Tibial artery (tissue), 4 donors: ENCODE measurements at places on chromosomes 12 and 14.

GRCh38 chr12:43407816-43408645, 144.0 kb downstream of the ADAMTS20 start:
- no peak for DNase-seq

GRCh38 chr12:15050659-15051058, 77.8 kb downstream of the PDE6H start:
- no peak for DNase-seq

GRCh38 chr12:59404109-59404650, 191.6 kb upstream of the SLC16A7 start:
- DNase-seq, result no peak

DNA sequence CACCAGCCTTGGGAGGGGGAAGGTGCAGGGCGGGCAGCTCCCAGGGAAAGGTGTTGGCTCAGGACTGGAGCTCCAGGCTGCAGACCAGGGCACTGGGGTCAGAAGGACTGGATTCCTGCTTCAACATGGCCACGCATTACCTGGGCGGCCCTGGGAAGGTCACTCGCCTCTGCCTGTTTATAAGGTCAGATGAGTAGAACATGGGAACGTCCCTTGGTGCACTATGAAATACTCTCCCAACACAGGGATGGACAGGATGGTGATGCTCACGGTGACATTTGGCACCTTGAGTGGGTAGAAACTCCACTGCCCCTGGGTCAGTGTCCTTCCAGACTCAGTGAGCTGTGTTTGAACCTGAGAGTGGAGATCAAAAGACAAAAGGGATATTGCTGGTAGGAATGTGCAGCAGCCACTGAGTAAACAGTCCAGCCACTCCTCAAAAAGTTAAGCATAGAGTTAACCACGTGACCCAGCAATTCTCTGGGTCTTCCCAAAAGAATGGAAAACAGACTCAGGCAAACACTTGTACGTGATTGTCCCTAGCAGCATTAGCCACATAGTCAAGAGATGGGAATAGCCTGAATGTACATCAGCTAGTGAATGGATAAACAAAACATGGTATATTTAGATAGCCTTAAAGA, 9.1 kb upstream of the BDKRB2 start:
- DNase-seq, result no peak

GRCh38 chr12:108365324-108365723, 26.2 kb upstream of the CMKLR1 start:
- no peak for DNase-seq

DNA sequence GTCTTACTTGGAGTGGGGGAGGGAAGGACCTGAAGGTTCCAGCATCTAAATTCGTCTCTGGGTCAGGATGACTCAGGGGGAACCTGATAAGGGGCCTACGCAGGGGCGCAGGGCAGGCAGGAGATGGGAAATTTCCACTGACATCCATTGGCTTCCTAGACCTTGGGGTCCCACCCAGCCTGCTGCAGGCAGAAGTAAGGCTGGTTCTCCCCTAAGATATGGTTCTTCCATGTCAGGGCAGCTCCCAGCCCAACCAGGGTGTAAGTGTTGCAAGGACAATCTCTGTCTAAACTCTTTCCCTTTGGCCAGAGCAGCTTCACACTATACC, 2.1 kb upstream of the NDRG2 start:
- no peak for DNase-seq

DNA sequence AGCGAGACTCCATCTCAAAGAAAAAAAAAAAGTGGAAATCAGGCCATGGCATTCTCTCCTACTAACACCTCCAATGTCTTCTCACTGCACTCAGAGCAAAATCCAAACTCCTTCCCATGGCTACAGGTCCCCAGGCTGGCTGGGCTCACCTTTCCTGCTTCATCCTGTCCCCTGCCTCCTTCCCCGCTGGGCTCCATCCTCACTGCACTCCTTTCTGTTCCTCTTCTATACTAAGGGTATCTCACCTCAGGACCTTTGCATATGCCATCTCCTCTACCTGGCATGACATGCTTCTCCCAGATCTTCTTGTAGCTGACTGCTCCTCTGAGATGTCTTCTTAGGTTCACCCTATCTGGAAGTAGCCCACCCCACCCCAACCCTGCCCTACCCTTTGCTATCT, 111.1 kb downstream of the DPF3 start:
- DNase-seq, result no peak

DNA sequence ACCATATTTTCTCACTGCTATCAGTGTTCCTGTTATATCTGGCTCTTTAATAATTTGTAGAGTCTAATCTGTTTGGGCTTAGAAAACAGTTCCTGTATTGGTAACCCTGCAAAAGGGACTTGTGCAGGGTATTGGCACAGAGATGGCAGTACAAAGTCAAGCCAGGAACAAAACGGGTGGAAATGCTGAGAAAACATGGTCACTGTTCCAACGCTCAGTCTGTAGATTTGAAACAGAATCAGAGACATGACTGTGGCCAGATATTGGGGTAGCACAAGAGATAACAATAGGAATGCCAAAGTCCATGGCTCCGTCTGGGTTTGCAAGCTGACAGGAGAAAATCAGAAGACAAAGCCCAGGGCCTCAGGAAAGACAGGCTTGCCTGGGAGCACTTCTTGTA, 290.7 kb upstream of the PDE3A start:
- no peak for DNase-seq

- no peak for DNase-seq
These were observed 66.0 kb downstream of the FLRT2 start for GRCh38 chr14:85595981-85596380.

GRCh38 chr12:130014485-130014807, 110.6 kb upstream of the TMEM132D start:
- DNase-seq, result no peak

GRCh38 chr12:3365463-3366411, 125.3 kb upstream of the PRMT8 start:
- no peak for DNase-seq

GRCh38 chr12:121278169-121279070, 18.1 kb downstream of the CAMKK2 start:
- no peak for DNase-seq

DNA sequence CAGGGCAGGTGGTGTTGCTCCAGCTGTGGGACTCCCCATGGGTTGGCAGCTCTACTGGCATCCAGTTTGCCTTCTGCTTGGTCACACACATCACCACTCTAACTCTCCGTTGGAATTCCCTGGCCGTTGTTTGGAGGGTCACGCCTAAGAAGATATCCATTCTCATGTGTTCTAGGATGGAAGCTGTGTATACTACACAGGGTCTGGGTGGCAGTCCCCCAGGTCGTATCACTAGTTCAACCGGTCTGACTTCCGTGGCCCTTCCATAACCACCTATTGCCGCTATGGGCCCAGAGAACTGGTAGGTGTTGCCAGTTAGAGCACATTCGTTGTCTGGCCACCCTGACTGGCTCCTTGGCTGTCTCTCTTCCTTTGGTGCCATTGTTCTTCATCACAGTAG, 456.3 kb downstream of the TMEM121 start:
- no peak for DNase-seq

DNA sequence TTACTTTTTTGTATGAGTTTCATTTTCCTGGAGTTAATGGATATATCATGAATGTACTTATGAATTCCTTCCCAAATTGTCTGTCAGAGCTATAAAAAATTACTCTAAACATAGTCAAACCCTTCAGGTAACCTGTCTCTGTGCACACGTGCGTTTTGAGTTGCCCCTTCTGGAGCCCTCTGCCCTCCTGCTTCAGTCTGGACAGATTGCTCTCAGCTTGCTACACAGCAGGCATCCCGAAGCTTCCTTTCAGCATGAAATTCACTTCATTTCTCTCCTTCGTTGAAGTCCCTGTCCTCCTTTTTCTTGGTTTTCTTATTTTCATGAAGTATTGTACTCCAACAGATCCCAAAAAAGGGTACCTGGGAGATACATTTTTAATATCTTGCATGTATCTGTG, 47.3 kb downstream of the FNTB start:
- DNase-seq, result no peak

GRCh38 chr12:943051-943450, 6.4 kb downstream of the RAD52 start:
- no peak for DNase-seq

DNA sequence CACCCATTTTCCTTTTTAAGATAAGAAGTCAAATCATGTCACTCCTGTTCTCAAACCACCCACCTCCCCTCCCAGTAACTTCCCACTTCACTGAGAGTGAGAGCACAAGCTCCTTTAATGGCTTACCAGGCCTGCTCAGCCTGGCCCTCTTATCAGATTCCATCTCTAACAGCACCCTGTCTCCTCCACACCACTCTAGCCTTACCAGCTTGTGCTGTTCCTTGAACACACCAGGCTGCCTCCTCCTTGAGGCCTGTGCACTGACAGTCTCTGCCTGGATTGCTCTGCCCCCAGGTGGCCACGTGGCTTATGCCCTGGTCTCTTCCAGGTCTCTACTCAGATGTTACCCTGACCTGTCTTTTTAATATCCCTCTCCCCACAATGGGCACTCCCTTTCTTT, 40.1 kb upstream of the EVL start:
- DNase-seq, result no peak
